ENCODE measurements at places on chromosomes 7 and 10.

GRCh38 chr7:29490094-29490607 lies 73.5 kb upstream of the PRR15 start:
- no peak for DNase-seq

GRCh38 chr10:89030791-89031190 lies 40.2 kb downstream of the FAS start:
- no peak for DNase-seq

- peak; percentile 63 for DNase-seq
These were observed 8.6 kb downstream of the SHH start for GRCh38 chr7:155803418-155804376.

DNA sequence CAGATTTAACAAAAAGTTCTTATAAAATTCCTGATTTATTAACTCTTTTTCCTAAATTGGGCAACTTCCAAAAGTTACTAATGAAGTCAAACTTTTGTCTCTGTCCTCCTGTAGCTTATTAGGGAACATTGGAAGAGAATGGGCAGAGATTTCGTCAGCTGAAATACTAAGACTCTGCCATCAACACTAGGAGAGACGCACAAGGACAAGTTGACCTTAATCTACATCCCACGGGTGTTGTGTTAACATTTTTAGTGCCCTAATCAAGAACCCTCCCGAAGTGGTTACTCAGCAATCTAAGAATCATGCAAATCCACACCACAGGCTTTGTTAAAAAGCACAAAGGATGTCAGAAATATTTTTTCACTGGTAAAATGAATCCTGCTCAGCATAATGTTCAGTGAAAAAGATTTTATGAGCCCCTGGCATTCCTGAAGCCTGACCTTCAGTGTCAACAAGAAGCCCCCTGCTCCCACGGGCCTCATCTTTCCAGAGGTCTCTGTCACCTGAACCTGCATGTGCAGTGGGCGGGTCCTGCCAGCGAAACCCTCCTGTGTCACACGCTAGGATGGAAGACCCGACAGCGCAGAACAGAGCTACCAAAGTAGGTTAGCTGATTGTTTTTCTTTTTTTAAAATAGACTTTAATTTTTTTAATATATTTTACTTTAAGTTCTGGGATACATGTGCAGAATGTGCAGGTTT lies 70.6 kb upstream of the AKR1E2 start:
- no peak for DNase-seq

GRCh38 chr10:130412317-130412716 lies 276.1 kb downstream of the GLRX3 start:
- no peak for DNase-seq

- no peak for DNase-seq
These were observed at the start of gene CYP3A7 for GRCh38 chr7:99734987-99735386. TSS of gene CYP3A7 (minus strand) at chr7:99735196. CDS start at chr7:99735093, 103 bp downstream.

- DNase-seq = no peak
These were observed 142.8 kb upstream of the SEMA3A start for GRCh38 chr7:84337429-84337828.

DNA sequence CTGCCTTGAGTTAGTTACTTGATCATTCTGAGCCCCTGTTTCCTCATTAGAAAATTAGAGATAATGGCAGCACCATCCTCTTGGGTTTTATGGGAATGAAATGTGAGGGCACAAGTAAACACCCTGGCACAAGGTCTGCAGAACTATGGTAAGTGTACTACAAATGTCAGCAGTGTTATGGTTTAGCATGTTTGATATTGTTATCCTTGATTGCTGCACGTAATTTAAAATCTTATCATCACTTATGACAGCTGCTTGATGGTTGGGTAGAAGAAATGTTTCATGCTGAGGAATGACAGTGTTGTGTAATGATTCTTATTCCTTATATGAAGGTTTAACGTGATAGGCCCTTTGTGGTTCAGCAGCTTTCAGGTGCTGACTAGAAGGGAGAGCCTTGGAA lies 134.3 kb downstream of the KAT6B start:
- no peak for DNase-seq

- DNase-seq = no peak
These were observed 159.4 kb upstream of the AHR start for GRCh38 chr7:17139081-17139480.

- DNase-seq = no peak
These were observed 367.9 kb downstream of the TYW1 start for GRCh38 chr7:67364441-67365017.

GRCh38 chr10:44313761-44314165 lies 71.1 kb downstream of the CXCL12 start:
- DNase-seq = no peak
